Mammary microvascular endothelial cell (primary cell): ENCODE measurements at places on chromosomes 11 and 22. TPM values are rescaled to one million over a fixed set of nuclear protein-coding genes. Genes with fewer than 3 reads are reported as not detected.

RIC3 gene
- total RNA-seq: not detected in 2 replicates

MADD gene
- total RNA-seq: 15.3 and 15.6 TPM in 2 replicates

DTX4 gene
- total RNA-seq: 0.40 and 1.1 TPM in 2 replicates

MIF gene
- 660 and 704 TPM in 2 replicates for total RNA-seq

KDM4E gene
- total RNA-seq: not detected in 2 replicates

LINC01488 gene
- total RNA-seq: not detected in 2 replicates

PNPLA3 gene
- total RNA-seq: 0.25 and 0.40 TPM in 2 replicates

OR5W2 gene
- total RNA-seq: not detected in 2 replicates

HARBI1 gene
- 3.7 and 4.0 TPM in 2 replicates for total RNA-seq

OR51F1 gene
- not detected in 2 replicates for total RNA-seq

F2 gene
- 0.10 TPM in 1 of 2 replicates, not detected in the other for total RNA-seq

SEPTIN3 gene
- total RNA-seq: not detected in 2 replicates

MRGPRX4 gene
- not detected in 2 replicates for total RNA-seq

JAM3 gene
- 47.0 and 52.6 TPM in 2 replicates for total RNA-seq

MN1 gene
- 2.1 and 2.9 TPM in 2 replicates for total RNA-seq

SORL1 gene
- 0.07 and 0.74 TPM in 2 replicates for total RNA-seq

SCN3B gene
- total RNA-seq: 0.69 and 0.93 TPM in 2 replicates

LRRC10B gene
- not detected in 2 replicates for total RNA-seq

FJX1 gene
- total RNA-seq: 68.6 and 79.0 TPM in 2 replicates

LSP1 gene
- 0.20 TPM in 1 of 2 replicates, not detected in the other for total RNA-seq

LRP5 gene
- total RNA-seq: 6.9 and 7.3 TPM in 2 replicates

OR5A1 gene
- not detected in 2 replicates for total RNA-seq

OR9I1 gene
- total RNA-seq: not detected in 2 replicates

MRE11 gene
- 12.5 and 16.6 TPM in 2 replicates for total RNA-seq

CPSF7 gene
- 25.9 and 30.7 TPM in 2 replicates for total RNA-seq

AQP11 gene
- total RNA-seq: 0.20 and 0.33 TPM in 2 replicates

SLC37A2 gene
- total RNA-seq: 2.9 and 3.7 TPM in 2 replicates

FOXRED2 gene
- 11.0 and 15.7 TPM in 2 replicates for total RNA-seq

ZDHHC24 gene
- total RNA-seq: 21.1 and 25.0 TPM in 2 replicates

OR2D2 gene
- total RNA-seq: not detected in 2 replicates

TPBGL gene
- not detected in 2 replicates for total RNA-seq

SCGB1A1 gene
- not detected in 2 replicates for total RNA-seq

SYNGR1 gene
- total RNA-seq: 0.54 and 0.67 TPM in 2 replicates

KCNA4 gene
- total RNA-seq: not detected in 2 replicates

INCENP gene
- 33.3 and 46.4 TPM in 2 replicates for total RNA-seq

C11orf86 gene
- not detected in 2 replicates for total RNA-seq

GAB4 gene
- not detected in 2 replicates for total RNA-seq

CSNK1E gene
- total RNA-seq: 95.7 and 133 TPM in 2 replicates

EPS8L2 gene
- total RNA-seq: 6.7 and 7.3 TPM in 2 replicates

HEPN1 gene
- not detected in 2 replicates for total RNA-seq

PTPRCAP gene
- 0.87 TPM in 1 of 2 replicates, not detected in the other for total RNA-seq

TEF gene
- total RNA-seq: 1.9 and 2.1 TPM in 2 replicates

KDM4D gene
- 0.64 and 1.4 TPM in 2 replicates for total RNA-seq

PANX2 gene
- 0.39 and 0.87 TPM in 2 replicates for total RNA-seq

COMMD9 gene
- total RNA-seq: 72.6 and 83.9 TPM in 2 replicates

MFRP gene
- total RNA-seq: 0.07 TPM in 1 of 2 replicates, not detected in the other

TYR gene
- total RNA-seq: not detected in 2 replicates

NAP1L4 gene
- total RNA-seq: 98.7 and 101 TPM in 2 replicates

ME3 gene
- total RNA-seq: 42.4 and 47.7 TPM in 2 replicates

C11orf42 gene
- not detected in 2 replicates for total RNA-seq

ACR gene
- 0.40 TPM in 1 of 2 replicates, not detected in the other for total RNA-seq

CASP1 gene
- total RNA-seq: 29.9 and 36.4 TPM in 2 replicates

GLB1L2 gene
- 0.07 and 0.34 TPM in 2 replicates for total RNA-seq

GLYAT gene
- not detected in 2 replicates for total RNA-seq

XKR3 gene
- total RNA-seq: not detected in 2 replicates

KRTAP5-1 gene
- not detected in 2 replicates for total RNA-seq

CENATAC gene
- 5.7 and 5.9 TPM in 2 replicates for total RNA-seq
